AG08395 (cell line): ENCODE measurements at places on chromosomes 2 and 18.

DNA sequence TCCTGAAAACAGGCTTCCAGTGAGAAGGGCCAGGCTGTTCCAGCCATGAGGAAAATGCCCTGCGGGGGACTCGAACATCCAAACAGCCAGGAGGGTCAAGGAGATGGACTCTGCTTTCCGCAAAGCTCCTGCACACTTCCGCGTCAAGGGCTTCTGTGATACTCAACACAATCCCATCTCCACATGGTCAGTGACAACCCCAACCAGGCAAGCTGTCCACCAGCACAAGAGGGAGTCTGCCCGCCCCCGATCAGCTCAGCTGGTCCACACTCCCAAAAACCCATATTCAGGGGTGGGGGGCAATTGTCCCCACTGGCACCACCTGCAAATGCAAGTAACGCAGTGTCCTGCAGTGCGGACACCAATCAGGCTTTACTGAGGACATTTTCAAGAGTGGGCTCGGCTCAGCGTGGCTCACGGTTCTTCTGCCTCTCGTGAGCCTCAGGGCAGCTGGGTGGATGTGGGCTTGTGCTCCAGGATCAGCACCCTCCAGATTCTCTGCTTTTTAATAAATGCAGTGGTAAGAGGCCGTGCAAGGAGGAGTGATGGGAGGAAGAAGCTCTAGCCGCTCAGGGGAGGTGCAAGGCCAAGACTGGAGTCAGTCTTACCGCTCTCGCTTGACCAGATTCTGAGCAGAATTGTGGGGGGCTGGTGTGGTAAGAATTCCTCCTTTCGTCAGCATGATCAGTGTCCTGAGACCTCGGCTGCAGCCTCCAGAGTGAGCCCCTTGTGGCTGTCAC, 19.5 kb upstream of the CIDEA start:
- no peak for DNase-seq

GRCh38 chr2:222569826-222570225, 86.1 kb downstream of the FARSB start:
- DNase-seq = peak; percentile 25

- no peak for DNase-seq
Observed at GRCh38 chr2:53381271-53381670, 386.3 kb upstream of the CHAC2 start.

GRCh38 chr18:12895014-12895413, 11.0 kb upstream of the PTPN2 start:
- no peak for DNase-seq

GRCh38 chr2:65366595-65367125, 65.7 kb downstream of the SPRED2 start:
- DNase-seq = peak; percentile 85
